Naive thymus-derived CD4-positive, alpha-beta T cell (primary cell): ENCODE measurements at places on chromosomes 1 and 21. TPM values are rescaled to one million over a fixed set of nuclear protein-coding genes. Genes with fewer than 3 reads are reported as not detected.

GRCh38 chr1:205016584-205016983 is 26.4 kb upstream of the CNTN2 start:
- DNase-seq: no peak

DNA sequence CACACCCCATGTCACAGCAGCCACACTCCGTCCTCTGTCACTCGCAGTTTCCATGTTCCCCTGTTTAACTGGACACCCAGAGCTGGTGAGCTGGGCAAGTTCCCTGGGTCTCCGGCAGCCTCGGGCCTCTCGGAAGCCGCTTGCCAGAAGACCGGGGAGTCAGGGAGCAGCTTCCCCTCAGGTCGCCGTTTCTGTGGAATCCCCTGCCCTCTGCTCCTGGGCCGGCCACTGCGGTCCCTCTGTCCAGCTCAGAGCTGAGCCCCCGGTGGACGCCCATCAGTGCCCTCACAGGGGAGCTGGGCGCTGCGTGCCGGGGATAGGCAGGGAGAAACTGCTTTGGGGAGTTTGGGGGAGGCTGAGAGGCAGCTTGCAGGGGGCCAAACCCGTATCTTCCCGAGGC is 37.7 kb downstream of the KCNAB2 start:
- no peak for DNase-seq

GRCh38 chr1:78570539-78570938 is 49.7 kb upstream of the IFI44L start:
- no peak for DNase-seq

DNA sequence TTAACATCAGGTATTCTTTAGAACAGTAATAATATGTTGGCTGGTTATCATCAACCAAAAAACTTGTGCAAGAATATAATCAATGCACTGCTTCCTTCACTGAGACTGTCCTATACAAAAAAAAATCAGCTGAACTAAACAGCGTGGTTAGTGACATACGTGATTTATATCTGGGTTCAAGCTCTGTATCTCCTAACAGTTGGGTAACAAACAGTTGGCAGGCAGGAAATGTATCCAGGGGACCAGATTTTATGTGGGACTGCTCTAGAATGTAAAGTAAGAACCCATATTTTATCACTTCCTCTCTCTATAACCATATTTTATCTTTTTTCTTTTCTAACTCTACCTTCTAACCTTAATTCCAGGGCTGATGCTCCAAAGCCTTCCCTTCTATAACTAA is 8.0 kb downstream of the ACBD6 start:
- DNase-seq: no peak

DNA sequence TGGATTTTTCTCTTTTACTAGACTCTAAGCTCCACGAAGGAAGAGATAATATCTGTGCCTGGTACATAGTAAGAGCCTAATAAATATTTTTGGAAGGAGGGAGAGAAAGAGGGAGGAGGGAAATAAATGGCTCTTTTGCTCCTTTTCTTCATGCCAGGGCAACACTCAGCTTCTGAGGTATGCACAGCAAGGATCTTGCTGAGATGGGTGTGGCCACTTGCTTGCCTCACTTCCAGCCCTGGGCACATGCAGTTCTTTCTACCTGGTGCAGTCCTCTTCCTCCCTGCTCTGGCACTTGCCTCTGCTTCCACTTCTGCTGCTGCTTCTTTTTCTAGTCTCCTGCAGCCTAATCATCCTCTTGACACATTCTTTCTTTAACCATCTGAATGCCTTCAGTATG is 148.1 kb downstream of the FGGY start:
- no peak for DNase-seq

DNA sequence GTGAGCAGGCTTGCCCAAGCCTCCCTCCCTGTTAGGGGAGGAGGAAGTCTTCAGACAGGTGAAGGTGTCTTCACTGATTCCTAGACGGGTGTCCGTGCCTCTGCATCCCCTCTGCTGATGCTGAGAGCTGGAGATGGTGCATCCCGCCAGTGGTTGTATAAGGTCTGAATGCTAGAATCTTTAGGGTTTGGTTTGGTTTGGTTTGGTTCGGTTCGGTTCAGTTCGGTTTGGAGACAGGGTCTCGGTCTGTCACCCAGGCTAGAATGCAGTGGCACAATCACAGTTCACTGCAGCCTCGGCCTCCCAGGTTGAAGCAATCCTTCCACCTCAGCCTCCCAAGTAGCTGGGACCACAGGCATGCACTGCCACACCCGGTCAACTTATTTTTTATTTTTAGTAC is 153.6 kb downstream of the PGBD5 start:
- no peak for DNase-seq

GRCh38 chr21:37446552-37446951 is 80.0 kb downstream of the DYRK1A start:
- no peak for DNase-seq

DNA sequence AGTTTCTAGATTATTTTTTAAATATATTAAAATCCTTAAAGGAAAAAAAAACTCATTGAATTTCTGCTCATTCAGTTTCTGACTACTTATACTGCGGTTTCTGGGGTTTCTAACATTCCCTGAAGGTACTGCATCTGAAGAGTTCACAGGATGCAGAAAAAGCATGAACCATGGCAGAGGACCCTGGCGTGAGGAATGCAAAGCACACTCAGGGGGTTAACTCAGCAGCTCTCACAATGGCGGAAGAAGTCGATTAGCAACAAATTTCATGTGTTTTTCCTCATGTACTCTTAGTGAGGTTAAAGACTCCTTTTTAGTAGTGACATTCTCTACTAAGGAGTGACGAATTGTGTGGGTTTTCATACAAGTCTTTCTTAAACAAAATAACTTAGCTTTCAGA is 975.6 kb downstream of the NCAM2 start:
- no peak for DNase-seq

DNA sequence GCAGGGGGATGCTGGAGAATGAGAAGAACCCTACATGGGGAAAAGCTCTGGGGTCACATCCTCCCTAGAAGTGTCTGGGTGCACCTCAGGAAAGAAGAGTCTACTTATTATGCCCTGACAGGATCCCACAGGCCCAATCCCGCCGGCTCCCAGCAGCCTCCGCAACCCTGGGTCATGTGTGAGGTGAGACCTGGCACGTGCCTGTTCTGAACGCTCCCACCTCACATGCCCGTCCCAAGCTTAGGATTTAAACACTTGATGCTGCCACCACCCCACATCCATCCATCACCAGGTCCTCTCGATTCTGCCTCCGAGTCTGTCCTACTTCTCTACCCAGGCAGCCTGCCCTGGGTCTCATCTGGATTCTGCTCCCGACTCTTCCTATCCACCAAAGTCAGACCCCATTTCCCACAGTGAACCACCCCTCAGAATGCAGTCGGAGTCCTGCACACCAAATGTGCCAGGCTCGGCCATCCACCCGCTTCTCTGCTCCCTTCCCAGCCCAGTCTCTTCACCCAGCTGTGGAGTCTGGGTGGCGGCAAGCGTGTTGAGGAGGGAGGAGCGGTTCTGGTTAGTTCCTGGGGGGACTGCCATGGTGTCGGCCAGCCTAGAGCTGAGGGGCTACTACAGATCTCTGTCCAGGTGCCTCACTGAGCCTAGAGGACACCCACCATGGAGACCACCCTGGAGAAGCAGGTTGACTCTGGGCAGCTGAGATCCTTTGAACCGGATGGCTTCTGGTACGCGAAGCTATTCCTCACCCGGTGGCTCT is 23.9 kb downstream of the SLC2A1 start:
- no peak for DNase-seq

GRCh38 chr1:54016343-54017282 is 1.4 kb downstream of the LDLRAD1 start:
- no peak for DNase-seq

DNA sequence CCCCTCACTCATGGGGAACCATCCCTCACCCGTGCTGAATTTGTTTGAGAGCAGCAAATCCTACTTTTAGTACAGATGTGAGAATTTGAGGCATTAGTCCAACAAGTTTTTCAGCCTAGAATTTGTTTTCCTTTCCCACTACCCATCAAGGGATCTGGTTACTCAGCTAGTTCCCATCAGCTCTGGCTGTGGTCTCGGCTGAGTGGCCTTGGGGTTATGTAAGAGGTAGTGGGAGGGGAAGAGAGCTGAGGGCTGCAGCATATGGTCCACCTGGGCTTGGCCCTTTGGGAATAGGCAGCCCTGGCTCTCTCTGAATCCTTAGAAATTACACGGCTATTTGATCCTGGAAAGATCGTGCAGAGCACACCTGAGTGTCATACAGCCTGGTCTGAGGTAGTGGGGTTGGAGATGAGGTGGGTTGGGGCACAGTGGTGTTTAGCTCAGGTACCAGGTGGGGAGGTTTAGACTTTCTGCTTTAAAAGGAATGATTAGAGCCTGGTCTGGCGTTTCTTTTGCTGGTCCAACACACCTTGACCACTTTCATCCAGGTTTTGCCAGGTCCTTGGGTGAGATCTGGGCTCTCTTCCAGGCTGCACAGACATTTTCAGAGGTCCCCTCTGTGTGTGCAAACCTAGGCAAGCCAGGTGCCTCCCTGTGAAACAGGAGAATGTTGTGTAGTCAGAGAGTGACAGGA is 4.2 kb downstream of the GSTM4 start:
- DNase-seq: no peak

DNA sequence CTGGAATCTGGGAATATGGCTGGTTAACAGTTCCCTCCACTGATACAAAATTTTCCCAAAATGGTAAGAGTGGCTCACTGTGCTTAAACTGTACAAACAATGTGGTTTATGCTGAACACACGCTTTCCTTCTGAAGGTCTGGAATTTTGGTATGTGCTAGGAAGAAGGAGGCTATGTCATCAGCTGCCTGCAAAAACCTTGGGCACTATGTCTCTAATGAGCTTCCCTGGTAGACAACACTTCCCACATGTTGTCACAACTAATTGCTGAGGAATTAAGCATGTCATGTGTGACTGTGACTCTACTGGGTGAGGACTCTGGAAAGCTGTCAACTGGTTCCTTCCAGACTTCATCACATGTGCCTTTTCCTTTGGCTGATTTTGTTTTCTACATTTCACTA is 29.2 kb downstream of the IPP start:
- DNase-seq: no peak

DNA sequence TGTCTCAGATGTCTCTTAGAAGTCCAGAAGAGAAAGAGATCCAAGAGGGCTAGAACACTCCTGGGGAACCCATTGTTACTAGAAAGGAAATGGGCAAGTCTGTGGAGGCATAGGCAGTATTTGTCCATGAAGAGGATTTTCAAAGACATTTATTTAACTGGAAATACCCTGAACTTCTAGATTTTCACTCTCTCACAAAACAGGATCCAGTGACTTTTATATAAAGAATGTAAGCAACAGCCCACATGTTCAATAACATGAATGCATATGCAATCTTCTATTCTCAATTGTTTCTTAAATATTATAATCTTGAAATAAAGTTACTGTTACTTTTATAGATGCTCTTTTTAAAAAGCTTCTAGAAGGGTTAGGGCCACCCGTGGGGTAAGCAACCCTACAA is 53.4 kb downstream of the TBX15 start:
- no peak for DNase-seq

GRCh38 chr1:200670242-200671118 is 773 bp upstream of the DDX59 start:
- DNase-seq: no peak

GRCh38 chr1:212591922-212592321 is 16.6 kb upstream of the ATF3 start:
- no peak for DNase-seq

DNA sequence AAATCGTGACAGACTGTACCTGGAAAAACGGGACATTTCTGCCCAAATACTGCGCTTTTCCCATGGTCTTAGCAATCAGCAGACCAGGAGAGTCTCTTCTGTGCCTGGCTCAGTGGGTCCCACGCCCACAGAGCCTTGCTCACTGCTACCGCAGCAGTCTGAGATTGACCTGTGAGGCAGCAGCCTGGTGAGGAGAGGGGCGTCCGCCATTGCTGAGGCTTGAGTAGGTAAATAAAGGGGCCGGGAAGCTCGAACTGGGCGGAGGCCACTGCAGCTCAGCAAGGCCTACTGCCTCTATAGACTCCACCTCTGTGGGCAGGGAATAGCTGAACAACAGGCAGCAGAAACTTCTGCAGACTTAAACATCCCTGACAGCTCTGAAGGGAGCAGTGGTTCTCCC is 203.1 kb downstream of the DENND1B start:
- no peak for DNase-seq

DNA sequence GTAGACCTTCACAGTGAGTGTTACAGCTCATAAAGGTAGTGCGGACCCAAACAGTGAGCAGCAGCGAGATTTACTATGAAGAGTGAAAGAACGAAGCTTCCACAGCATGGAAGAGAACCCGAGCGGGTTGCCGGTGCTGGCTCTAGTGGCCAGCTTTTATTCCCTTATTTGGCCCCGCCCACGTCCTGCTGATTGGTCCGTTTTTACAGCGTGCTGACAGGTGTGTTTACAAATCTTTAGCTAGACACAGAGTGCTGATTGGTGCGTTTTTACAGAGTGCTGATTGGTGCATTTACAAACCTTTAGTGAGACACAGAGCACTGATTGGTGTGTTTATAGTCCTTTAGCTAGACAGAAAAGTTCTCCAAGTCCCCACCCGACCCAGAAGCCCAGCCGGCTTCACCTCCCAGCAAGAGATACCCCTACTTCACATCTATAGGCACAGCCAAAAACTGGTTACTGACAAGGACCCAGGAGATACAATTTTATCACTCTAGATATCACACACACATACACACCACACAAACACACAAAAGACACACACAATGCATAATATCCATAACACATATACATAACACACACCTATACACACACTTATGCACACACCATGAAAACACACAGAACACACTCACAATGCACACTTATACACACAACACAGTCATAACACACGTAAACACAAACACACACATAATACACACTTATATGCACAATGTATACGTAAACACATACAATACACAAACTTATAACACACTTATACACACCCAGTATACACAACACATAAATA is 68.5 kb downstream of the MAP3K21 start:
- no peak for DNase-seq

GRCh38 chr1:155013632-155014031 is 11.0 kb downstream of the ZBTB7B start:
- peak; percentile 62 for DNase-seq

DNA sequence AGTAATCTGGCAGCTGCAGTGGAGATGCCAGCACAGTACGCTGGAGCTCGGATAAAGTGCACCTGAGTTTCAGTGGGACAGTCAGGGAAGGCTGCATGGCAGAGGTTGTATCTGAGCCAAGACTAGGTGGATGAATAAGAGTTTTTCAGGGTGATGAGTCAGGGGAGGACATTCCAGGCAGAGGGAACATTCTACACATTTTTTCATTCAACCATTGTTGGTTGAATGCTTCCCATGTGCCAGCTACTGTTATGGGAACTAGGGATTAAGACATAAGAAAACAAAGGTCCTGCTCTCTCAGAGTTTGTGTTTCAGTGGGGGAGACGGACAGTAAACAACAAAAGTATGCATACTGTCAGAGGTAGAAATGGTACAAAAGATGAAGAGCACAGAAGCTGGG is 5.2 kb downstream of the LEPR start:
- no peak for DNase-seq

GRCh38 chr1:7313081-7313546 is 458.0 kb upstream of the VAMP3 start:
- no peak for DNase-seq

The TMPRSS2 gene
- total RNA-seq: not detected

The NCF2 gene
- 3.1 TPM for total RNA-seq

The LEMD1 gene
- total RNA-seq: not detected
